ENCODE measurements at places on chromosomes 5 and 9.

DNA sequence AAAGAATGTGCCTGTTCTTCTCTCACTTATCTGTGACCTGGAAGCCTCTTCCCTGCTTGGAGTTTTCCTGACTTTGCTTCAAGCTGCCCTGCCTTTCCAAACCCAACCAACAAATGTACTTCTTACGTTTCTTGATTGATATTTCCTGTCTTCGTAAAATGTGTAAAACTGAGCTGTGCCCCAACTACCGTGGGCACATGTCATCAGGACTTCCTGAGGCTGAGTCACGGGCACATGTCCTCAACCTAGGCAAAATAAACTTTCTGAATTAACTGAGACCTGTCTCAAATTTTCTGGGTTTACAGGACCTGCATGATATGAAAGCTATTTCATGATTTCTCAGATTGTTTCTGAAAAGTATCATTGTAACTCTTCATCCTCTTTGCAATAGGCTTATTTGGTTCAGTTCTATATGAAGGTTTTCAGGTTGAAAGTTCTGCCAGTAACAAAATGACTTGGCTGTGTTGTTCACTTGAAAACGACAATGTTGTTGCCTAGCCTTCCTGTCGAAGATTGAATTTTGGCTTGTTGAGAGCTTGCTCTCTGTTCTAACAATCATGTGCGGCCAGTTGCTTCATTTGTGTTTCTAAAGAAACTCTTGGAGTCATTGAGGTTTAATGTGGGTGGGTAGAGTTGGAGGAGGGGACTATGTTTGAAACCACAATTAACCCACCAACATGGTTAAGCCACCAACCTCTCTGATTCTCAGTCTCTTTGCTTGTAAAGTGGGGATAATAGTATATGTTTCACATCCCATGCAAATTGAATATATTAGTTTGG, 145.6 kb downstream of the FBXL7 start:
- DNase-seq: no peak

GRCh38 chr9:108620767-108621166, 235.0 kb downstream of the ACTL7B start:
- DNase-seq: no peak

GRCh38 chr5:143014017-143014651, 244.0 kb downstream of the ARHGAP26 start:
- no peak for DNase-seq

DNA sequence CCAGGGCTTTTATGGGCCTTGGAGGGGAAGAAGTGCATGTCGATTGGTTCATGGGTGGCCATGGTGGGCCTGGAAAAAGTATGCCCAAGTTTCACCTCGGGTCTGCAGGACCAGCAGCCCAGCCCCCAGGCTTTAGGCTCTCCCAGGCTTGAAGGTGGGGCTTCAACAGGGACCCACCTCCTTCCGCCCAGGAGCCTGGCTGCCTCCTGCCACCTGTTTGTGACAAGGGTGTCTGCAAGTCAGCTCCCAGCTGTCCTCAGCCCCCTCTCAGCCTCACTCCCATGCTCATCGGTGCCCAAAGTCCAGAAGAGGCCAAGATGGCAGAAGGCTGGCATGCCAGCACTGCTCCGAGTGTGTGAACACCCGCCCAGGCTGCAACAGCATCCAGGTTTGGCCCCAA, 1063.2 kb upstream of the ACO1 start:
- no peak for DNase-seq

GRCh38 chr9:137575716-137576411, 2.9 kb downstream of the DPH7 start:
- DNase-seq: no peak

Data from CD4-positive, alpha-beta T cell treated with Interleukin-2 at 100 ng/mL for 4 hours (primary cell).